ENCODE measurements at places on chromosomes 6 and 20.

- DNase-seq = no peak
Observed at GRCh38 chr6:146090474-146090873, 61.6 kb downstream of the GRM1 start.

- DNase-seq = no peak
Observed at GRCh38 chr6:156881687-156882629, 104.8 kb downstream of the ARID1B start.

GRCh38 chr6:56736804-56737203, 94.1 kb upstream of the DST start:
- no peak for DNase-seq

- DNase-seq = no peak
Observed at GRCh38 chr6:133190912-133191311, 50.2 kb upstream of the EYA4 start.

- no peak for DNase-seq
Observed at GRCh38 chr6:111589366-111589765, 16.3 kb downstream of the TRAF3IP2 start.

GRCh38 chr6:89297695-89298351, 17.3 kb downstream of the GABRR2 start:
- DNase-seq = peak; percentile 36

GRCh38 chr6:148611213-148611612, 135.6 kb upstream of the UST start:
- no peak for DNase-seq

GRCh38 chr6:102936959-102937358, 1543.5 kb downstream of the GRIK2 start:
- DNase-seq = no peak

DNA sequence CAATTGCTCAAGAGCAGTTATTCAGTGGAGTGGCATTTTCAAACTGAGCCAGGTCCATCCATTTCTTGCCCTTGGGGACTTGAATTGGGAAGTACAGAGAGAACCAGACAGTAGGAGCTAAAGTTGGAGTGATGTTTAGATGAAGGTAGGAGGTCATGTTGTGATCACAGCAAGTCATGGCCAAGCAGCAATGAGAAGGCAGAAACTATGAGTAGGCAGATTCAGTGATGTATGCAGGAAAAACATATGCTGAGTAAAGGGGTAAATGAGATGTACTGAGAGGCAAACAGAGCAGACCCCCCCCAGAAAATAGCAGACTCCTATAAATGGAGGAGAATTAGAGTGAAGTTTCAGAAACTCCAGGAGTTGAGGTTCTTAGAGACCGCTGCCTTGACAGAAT, 95.8 kb downstream of the PERP start:
- no peak for DNase-seq

- no peak for DNase-seq
Observed at GRCh38 chr6:110620065-110620464, 143.7 kb upstream of the SLC22A16 start.

DNA sequence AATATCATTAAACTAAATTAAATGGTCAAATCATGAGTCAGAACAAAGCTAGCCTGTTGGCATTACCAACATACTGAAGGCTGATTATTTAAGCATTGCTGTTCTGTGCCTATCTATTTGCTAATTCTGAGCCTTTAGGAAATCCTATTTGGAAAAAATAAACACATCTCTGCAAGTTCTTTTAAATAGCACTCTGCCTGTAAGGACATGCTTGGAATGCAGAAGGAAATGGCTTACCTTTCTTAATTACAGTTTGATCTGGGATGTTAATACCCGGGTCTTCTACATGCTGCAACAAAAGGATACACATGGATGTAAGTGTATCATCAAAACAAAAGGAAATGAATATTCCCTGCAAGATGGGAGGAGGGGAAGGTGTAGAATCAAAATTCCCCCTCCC, 8.3 kb downstream of the TFAP2A start:
- DNase-seq = no peak

DNA sequence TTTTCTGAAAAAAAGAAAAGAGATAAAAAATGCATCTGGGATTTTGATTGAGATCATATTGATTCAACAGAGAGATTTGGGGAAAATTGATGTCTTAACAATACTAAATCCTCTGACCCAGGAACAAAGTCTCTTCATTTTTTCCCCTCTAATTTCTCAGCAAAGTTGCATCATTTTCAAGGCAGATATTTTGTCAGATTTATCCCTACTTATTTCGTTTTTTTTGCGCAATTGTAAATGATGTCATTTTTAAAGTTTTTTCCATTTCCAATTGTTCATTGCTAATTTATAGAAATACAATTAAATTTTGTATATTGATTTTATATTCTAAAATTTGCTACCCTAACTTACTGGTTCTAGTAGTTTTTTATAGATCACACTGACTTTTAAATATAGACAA, 97.7 kb upstream of the TMEM170B start:
- no peak for DNase-seq

DNA sequence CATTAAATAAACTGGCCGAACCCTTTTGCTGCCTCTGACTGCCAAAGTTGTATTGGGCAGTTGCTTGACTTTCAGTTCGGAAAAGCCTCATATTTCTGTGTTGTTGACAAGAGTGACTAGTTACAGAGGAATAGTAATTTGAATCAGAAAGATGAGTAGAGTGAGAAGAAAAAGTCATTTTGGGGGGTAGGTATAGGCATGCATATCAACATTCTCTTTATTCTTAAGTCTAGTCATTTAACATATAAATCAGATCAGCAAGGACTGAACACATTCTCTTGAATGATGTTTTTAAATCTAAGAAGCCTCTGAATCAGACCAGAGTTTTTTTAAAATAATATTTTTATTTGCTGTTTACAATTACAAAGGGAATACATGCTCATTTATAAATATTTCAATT, 4.9 kb upstream of the LMBRD1 start:
- DNase-seq = no peak

DNA sequence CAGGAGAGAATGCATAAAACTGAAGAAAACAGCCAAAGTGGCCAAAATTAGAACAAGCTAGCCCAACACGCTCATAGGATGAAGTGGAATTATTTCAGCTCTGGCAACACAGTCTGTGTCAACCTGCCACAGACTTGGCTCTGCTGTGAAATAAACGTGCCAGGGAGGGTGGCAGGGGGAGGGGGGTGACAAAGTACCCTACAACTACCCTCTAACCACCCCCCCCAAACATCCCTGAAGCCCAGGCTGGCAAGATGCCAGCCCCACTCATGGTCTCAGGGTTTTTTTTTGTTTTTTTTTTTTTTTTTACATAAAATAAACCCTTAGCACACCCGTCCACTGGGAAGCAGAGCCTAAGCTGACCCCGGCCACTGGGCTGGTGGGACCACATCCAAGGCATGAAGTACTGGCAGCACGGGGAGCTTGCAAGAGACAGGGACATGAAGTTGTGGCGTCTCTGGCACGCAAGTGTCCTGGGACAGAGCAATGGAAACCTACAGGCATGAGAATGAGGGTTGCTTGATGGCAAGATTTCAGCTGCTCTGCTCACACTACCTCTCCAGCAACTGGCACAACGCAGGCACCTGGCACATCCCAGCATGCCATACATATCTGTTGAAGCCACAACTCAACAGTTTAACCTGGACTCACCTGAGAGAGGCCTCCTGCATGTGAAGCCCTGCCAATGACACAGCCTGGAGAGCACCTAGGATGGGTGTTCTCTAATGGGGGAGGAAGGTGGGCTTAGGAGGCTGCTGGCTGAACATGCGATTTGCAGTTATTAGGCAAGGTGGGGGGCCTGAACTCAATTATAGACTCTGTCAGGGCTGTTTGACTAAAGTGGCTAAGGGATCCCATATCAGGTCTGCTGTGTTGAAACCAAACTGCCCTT, 76.4 kb downstream of the TRAM2 start:
- DNase-seq = no peak

GRCh38 chr6:168473197-168473596, 32.2 kb downstream of the SMOC2 start:
- no peak for DNase-seq

DNA sequence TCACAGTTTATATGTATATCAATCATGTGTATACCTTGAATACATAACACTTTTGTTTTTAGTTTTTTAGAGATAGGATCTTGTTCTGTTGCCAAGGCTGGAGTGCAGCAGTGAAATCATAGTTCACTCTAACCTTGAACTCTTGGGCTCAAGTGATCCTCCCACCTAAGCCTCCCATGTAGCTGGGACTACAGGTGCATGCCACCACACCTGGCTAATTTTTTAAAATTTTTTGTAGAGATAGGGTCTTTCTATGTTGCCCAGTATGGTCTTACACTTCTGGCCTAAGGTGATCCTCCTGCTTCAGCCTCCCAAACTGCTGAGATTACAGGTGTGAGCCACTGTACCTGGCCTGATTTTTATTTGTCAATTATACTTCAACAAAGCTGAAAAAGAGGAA, 69.9 kb downstream of the SYCP2L start:
- no peak for DNase-seq

- DNase-seq = no peak
Observed at GRCh38 chr6:3294921-3295871, 36.4 kb downstream of the PSMG4 start.

DNA sequence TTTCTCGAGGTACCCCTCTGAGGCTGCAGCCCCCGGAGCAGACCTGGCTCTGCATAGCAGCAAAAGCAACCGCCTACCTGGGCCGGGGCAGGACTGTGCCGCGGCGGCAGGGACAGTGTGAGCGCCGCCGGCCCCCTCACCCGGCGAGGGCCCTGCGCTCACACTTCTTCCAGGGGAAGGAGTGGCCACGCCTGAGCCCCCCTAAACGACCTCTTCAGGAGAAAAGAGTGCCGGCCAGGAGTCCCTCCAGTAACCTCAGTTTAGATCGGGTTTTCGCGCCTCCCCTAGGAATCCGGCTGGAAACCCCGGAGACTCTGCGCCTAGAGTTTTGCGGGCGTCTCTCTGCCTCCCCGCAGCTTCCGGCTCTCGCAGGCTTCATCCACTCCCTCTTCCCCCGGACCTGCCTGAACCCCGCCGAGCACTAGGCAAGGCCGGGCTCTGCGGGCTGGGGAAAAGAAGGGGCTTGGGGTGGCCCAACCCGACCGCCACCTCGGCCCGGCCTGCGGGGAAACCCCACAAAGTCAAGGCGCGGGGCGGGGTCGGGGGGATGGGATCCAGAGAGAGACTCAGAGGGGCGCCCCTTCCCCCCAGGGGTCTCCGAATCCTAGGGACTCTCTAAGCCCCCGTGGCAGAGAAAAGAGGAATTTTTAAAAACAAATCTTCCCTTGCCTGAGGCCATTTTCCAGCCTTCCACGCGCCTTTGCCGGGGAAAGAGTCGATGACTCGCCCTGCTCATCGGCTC, 558 bp downstream of the LINC00237 start:
- no peak for DNase-seq

DNA sequence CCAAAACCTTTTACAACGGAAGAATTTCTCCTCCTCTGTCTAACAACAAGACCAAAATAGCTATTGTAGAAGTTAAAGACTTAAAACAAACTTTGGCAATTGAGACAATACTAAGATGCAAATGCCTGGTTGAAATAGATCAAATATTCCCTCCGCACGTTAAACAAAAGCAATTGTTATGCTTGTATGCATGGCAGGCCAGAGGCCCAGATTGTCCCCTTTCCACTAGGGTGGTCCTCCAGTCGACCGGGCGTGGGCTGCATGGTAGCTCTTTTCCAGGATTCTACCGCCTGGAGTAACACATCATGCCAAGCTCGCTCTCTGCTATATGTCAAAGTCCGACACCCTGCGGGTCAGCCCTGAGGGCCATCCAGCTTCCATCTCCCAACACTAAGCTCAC, 234.7 kb downstream of the RNGTT start:
- no peak for DNase-seq

GRCh38 chr6:130674604-130675003, 152.6 kb upstream of the SMLR1 start:
- DNase-seq = no peak

- DNase-seq = no peak
Observed at GRCh38 chr20:37808233-37809070, 94.5 kb upstream of the VSTM2L start.

GRCh38 chr6:145267076-145267867, 468.0 kb downstream of the EPM2A start:
- no peak for DNase-seq

GRCh38 chr20:8735014-8735413, 333.9 kb upstream of the PLCB4 start:
- no peak for DNase-seq

GRCh38 chr6:169529931-169530751, 171.7 kb downstream of the WDR27 start:
- DNase-seq = no peak

DNA sequence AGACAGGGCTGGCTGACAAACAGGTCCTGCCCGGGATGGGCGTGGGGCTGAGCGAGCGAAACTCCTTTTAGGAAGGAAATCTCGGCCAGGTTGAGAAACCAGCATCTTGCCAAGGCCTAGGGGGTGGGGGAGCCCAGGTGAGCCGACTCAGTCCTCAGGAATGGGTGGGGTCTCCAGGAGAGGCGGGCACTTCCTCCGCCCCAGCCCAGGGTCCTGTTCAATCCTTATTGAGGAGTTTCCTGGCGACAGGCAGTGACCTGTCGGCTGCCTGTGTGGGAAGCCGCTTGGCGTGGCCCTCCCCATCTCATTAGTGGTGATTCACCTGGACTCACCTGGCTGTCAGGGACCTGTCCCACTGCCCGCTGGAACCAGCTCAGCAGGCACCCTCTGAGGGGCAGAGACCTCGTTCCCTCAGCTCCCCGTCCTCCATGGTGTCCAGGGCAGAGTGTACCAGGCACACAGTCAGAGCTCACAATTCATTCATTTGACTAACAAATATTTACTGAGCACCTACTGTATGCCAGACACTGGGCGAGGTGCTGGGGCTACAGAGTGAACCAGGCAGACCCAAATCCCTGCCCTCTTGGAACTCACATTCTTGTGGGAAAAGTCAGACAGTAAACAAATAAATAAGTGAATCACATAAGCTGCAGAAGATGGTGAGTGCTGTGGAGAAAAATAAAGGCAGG, 51.1 kb downstream of the FGD2 start:
- DNase-seq = no peak

DNA sequence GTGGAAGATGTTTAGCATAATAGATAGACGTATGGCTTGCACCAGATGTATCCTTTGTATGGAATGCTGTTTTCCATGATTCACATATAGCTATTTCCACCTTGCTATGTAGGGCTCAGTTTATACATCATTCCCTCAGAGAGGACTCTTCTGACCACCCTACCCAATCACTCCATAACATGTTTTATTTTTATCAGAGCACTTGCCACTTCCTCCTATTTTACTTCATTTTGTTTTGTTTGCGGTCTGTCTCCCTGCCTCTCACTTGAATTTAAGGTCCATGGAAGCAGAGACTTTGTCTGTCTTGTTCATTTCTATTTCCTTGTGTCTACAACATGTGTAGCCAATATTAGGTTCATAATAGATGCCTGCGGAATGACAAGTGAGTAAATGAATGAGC, 266.9 kb upstream of the CITED2 start:
- DNase-seq = no peak

- DNase-seq = no peak
Observed at GRCh38 chr6:9250852-9251251, 815.5 kb upstream of the SLC35B3 start.

- no peak for DNase-seq
Observed at GRCh38 chr6:21941926-21942325, 348.4 kb downstream of the SOX4 start.
